ENCODE measurements at places on chromosomes 13 and 19.

- no peak for DNase-seq
Observed at GRCh38 chr19:6668691-6669090, 1.3 kb downstream of the TNFSF14 start.

GRCh38 chr19:576768-577438 is 4.5 kb downstream of the BSG start:
- no peak for DNase-seq

DNA sequence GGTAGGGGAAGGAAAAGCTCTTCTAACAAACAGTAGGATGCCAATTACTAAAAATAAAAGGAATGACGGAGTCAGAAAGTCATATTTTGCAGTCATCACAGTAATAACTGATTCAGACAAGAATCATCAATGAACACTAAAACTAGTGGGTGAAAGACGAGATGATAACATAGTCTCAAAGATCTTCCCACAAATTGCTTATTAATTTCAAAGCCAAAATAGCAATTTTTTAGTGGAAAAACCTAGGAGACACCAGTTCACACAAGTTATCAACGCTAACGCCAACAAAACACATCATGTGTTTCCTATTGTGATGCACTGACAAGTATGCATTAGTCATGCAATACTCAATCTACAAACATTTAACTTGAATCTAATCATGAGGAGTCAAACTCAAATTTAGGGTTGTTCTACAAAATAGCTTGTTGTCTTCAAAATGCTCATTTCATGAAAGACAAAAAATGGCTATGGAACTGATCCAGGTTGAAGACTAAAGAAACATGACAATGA is 18.6 kb downstream of the ZNF233 start:
- peak; percentile 27 for DNase-seq

DNA sequence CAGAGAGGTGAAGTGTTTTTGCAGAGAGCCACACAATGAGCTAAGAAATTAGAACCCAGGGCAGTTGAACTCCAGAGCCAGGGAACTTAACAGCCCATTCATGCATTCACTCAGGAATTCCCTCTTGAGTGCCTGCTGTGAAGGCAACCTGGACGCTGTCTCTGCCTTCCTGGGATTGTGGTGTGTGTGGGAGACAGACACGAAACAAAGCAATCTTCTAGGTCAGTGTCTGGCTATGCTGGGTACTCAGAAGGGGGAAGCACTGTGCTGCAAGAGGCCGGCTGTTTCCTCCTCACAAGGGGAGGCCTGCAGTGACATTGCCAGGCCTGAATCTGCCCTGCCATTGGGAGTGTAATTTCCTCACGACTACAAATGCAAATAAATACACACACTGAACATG is 9.7 kb downstream of the BCKDHA start:
- DNase-seq: no peak

DNA sequence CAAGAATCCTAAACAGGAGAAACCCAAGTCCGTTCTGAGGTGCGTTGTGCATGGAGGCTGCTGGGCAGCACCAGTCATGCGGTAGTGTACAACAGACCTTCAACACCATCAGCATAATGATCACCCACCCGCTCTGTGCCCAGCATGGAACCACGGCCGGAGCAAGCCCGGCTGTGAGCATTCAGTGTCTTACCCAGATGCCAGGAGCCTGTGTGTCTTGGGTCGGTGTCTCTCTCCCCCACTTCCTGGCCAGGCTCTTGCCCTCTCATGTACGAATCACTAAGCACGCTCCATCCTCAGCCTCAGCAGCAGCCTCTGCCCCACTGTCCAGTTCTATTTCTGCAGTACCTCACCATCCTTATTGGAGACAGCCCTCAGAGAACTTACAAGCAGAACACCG is 231.6 kb upstream of the IRS2 start:
- no peak for DNase-seq

Data from AG20443 (cell line).